ENCODE measurements at places on chromosomes 11 and 22. TPM values are rescaled to one million over a fixed set of nuclear protein-coding genes. Genes with fewer than 3 reads are reported as not detected.

The NLRP14 gene
- total RNA-seq: not detected

The TMEM132A gene
- 117 TPM for total RNA-seq

The PIWIL4 gene
- 0.75 TPM for total RNA-seq

The VSIG2 gene
- total RNA-seq: 0.18 TPM

The ADM gene
- 78.7 TPM for total RNA-seq

The UCP3 gene
- total RNA-seq: 2.0 TPM

The CCDC117 gene
- total RNA-seq: 13.5 TPM

The MAP6 gene
- total RNA-seq: 3.9 TPM

The MRPL23 gene
- 26.9 TPM for total RNA-seq

The MMP10 gene
- total RNA-seq: 1.2 TPM

The OR52H1 gene
- total RNA-seq: not detected

The DNAL4 gene
- total RNA-seq: 12.9 TPM

The C22orf42 gene
- not detected for total RNA-seq

The CD3E gene
- total RNA-seq: not detected
